ENCODE measurements at places on chromosomes 4 and X.
A peak's percentile ranks its signal among the peaks of the same experiment; 100 is the strongest.

DNA sequence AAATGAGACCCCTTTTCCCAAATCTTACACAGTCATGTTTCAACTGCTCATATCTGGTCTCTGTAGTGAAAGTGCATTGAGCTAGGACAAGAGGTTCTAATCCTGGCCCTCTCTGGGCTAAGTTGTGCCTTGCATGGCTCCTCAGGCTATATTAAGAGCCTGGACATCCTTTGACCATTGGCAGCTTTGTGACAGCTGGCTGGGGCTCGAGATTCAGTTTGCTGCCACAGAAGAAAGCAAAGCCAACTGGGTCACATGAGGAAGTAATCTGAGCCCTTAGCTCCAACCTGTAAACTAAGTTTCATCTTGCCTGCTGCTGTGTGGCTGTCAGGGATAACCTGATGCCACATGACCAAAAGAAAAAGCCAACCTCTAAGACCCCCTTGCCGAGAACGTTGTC is 51.8 kb upstream of the JADE1 start:
- no peak for DNase-seq

DNA sequence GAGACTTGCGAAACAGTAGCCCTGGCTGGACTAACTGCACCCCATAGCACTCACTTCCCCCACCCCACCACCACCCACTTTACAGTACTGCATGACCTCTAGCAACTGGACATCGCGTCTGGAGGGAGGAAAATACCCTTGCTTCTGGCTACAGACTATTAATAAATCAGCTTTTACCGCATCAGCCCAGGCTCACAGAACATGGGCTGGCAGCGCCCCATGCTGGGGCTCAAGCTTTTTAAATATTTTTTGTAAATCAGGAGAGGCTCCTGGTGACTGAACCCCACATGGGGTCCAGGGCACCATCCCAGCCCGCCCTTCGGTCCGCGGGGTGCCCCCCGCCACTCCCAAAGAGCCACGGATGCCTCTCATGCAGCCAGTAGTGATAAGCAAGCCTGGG is 2.7 kb downstream of the HS6ST2 start:
- no peak for DNase-seq

DNA sequence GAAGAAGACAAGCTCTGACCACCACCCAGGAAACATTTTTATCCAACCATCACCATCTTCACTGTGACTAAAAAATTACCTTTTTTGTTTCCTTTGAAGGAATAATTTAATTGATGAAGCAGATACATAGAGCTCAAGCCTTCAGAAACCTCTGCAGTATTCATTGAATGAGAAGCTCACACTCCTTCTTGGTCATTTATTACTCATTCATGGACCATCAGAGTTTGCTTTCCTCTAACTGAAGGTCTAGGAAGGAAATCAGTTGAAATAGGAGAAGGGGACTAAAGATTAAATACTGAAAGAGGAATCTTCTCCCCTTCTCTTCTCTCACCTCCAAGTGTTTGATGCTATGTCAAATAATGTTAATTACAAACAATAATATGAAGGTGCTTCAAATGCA is 290.6 kb upstream of the KLF3 start:
- peak; percentile 8 for DNase-seq

GRCh38 chr4:151653548-151653918 is 107.3 kb downstream of the GATB start:
- DNase-seq = no peak

DNA sequence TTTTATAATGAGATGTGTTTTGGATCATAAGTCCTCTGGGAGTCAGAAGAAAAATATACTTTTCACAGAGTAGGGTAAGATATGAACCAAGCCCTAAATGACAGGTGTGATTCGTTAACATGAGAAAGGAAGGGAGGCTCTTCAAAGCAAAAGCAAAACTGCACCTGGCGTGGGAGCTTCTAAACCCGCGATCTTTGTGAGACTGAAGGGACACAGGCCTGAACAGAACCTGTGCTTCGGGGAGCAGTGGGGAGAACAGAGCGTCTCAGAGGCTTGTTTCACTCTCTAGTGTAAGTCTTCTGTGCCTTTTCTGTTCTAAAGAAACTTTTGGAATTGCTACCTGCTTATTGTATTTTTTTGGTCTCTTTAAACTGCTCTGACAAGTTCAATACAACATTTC is 30.2 kb upstream of the CYP4V2 start:
- DNase-seq = peak; percentile 21

GRCh38 chr4:187059895-187060294 is 336.2 kb upstream of the FAT1 start:
- no peak for DNase-seq

DNA sequence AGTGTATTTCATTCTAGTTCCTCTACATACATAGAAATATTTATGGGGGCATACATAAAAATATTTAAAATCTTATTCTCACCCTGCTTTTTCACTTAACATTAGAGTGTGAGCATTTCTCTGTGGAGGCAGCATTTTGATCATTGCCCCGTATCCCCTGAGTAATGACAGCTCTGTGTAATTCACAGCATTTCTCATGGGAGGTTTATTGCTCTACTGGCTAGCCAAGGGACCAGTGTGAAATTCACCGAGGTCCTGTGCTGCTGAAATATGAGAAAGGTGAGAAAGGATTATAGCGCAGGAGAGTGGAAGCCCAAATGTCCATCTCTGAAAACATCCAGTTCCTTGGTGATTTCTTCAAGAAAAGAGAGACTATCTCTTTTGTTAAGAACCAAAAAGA is 22.9 kb downstream of the PDGFC start:
- DNase-seq = no peak

GRCh38 chr4:117784266-117784665 is 250.0 kb upstream of the NDST3 start:
- DNase-seq = no peak

GRCh38 chr4:19736968-19737756 is 514.5 kb upstream of the SLIT2 start:
- DNase-seq = no peak

- no peak for DNase-seq
These were observed 23.3 kb downstream of the MAML3 start for GRCh38 chr4:140130677-140131076.

DNA sequence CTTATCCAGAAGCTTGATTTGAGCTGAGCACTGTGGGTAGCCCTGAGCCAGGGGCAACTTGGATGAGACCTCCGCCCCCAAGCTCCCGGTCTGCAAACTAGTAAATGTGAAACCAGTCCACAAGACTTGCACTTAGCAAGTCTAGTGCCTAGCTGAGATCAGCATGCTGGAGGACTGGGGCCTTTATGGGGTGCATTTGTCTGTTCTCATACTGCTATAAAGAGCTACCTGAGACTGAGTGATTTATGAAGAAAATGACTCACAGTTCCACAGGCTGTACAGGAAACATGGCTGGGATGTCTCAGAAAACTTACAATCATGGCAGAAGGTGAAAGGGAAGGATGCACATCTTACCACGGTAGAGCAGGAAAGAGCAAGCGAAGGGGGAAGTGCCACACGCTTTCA is 42.1 kb upstream of the HOPX start:
- peak; percentile 83 for DNase-seq

DNA sequence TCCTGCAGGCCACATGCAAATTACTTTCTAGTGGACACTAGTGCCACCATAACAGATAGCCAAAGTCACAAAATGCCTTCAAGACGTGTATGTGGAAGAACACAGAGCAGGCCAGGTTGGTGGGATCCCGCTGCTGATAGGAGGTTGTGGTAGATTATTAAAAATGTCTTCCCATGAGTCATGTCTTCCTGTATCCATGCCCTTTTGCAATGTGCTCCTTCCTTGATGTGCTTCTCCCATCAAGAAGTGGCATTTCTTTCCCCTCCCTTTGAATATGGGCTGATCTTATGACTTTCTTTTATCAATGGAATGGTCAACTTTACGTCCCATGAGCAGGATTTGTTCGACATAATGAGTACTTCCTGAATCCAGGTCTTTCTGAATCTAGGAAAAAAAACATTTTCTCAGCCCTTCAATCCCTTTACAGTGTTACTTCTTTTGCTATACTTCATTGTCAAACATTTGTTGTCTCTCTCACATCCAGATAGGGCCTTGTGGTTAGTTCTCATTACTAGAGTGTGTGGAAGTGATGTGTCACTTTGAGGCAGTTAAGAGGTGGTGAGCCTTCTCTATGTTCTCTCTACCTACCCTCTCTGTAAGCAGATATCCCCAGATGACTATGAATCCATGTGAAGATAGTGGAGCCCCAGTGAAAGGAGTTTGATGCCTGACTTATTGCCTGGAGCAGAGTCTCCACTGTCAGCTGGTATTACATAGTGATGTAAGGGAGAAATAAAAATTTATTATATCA is 519.2 kb upstream of the DIPK2B start:
- DNase-seq = peak; percentile 69

GRCh38 chr4:78876568-78877320 is 62.5 kb downstream of the PAQR3 start:
- DNase-seq = no peak

- DNase-seq = no peak
These were observed 246.9 kb upstream of the GPC4 start for GRCh38 chrX:133661962-133662839.

DNA sequence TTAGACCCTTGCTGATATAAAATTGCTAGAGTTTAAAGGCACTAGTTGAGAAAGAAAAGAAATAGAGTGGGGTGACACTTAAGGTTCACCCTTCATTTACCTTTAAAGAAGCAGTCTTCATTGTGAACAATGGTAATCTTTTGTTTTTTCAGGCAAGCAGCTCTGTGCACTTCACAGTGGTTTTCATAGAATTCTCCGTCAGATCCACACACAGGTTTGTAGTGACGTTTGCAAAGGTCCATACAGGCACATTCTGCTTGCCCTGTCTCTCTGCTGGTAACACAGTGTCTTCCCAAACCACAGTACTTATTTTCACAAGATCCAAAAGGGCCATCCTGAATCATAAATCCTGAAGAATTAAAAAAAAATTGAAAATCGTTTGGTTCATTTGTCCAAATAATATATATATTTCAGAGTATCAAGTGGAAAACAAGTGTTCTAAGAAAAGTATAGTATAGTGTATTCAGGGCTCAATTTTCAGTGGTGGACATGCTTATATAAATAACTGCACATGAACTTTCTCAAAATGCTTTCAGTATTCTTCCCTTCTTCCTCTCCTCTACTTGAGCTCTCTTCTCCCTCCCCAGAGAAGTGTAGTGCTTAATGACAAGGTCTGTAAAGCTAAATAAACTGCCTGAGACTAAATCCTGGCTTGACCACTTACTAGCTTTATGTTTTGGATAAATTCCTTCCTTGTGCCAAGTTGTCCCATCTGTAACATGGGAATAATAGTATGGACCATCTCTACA is 243.3 kb downstream of the FSTL5 start:
- DNase-seq = no peak

- no peak for DNase-seq
These were observed 938.3 kb upstream of the IGFBP7 start for GRCh38 chr4:58048491-58048890.

GRCh38 chr4:3765271-3766035 is 732 bp upstream of the ADRA2C start:
- no peak for DNase-seq

GRCh38 chr4:173360587-173361221 is 10.1 kb upstream of the SAP30 start:
- DNase-seq = no peak

GRCh38 chr4:124173912-124174311 is 538.6 kb downstream of the ANKRD50 start:
- no peak for DNase-seq

DNA sequence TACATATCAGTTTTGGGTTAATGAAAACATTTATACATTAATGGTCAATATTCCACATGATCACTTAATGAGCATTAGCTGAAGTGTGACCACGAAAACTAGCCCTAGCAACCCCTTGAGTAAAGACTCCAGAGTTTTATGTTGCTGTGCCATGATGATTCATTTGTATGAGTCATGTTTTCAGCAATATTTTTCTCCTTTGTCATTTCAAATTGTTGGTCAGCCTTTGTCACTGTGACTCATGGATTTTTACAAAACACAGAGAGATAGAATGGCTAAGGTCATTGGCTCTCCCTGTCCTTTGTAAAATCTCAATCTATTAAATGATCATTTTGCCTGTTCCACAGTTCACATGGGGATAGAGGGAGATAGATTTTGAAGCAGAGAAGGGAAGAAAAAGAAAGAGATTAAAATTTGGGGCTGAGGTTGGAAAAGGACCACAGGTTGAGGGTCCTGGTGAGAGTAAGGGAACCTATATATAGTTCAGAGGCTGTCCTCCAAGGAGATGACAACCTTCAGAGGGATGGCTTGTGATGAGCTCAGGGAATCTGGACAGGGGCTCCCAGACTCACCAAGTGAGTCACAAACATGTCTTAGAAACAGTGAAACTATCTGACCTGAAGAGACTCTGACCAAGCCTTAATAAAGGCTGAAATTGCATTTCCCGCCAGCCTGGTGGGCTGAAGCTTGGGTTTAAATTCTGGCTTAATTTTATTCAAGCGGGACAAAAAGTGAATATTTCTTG is 25.6 kb downstream of the NR0B1 start:
- peak; percentile 27 for DNase-seq

- DNase-seq = no peak
These were observed 67.0 kb downstream of the SLC7A11 start for GRCh38 chr4:138174981-138175794.

- DNase-seq = no peak
These were observed 96.3 kb upstream of the ENPP6 start for GRCh38 chr4:184313702-184314659.

- no peak for DNase-seq
These were observed 257.4 kb downstream of the CFAP299 start for GRCh38 chr4:80592950-80593349.

DNA sequence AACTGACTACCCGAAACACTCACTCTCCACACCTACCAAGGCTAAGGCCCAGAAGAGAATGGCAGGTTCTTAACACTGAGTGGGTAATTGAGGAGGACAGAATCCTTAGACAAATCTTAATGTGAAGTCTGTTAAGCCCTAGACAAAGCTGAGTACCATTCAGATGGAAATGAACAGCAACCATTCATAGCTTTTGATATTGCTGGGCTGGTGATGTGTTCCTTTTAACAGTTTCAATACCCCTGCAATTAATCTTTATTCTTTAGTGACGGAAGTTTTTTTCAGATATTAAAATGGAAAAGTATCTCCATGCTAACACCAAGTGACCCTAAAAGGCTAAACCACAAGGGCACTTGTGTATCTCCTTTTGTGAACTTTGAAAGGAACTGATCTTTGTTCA is 334.9 kb downstream of the OPHN1 start:
- no peak for DNase-seq

GRCh38 chr4:150264595-150265161 is 186.4 kb downstream of the DCLK2 start:
- DNase-seq = no peak

DNA sequence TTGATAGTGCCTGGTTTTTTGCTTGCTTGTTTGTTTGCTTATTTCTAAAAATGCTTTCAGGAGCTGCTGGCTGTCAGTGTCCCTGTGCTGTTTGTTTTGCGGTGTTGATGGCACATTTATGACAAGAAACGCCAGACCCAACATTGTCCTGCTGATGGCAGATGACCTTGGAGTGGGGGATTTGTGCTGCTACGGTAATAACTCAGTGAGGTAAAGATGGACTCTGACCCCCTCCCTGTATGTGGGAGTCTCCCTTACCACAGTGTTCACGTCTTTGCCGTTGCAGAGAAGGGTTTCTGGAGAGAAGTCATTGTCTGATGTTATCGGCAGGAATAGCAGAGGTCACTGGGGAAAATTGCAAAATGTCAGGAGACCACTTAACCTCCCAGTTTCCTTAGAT is at the start of gene ARSH:
Gene ARSH, plus strand, starts transcription at position 52 of the 400 bp plus-strand sequence. Its CDS starts 67 bp downstream, at position 119.
- no peak for DNase-seq

- DNase-seq = no peak
These were observed 38.8 kb upstream of the TRPC5OS start for GRCh38 chrX:111837197-111837596.

- DNase-seq = no peak
These were observed 105.9 kb upstream of the ADRA2C start for GRCh38 chr4:3660086-3660927.

All from activated CD4-positive, alpha-beta T cell treated with anti-CD3 and anti-CD28 coated beads, Interleukin-2, amount 50 U/mL, for 16 hours (primary cell).